ENCODE measurements at places on chromosomes 2 and 18. TPM values are rescaled to one million over a fixed set of nuclear protein-coding genes. Genes with fewer than 3 reads are reported as not detected.
A peak's percentile ranks its signal among the peaks of the same experiment; 100 is the strongest.

DNA sequence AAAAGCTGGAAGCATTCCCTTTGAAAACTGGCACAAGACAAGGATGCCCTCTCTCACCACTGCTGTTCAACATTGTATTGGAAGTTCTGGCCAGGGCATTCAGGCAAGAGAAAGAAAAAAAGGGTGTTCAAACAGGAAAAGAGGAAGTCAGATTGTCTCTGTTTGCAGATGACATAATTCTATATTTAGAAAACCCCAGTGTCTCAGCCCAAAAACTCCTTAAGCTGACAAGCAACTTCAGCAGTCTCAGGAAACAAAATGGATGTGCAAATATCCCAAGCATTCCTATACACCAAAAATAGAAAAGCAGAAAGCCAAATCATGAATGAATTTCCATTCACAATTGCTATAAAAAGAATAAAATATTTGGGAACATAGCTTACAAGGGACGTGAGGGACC is 11.1 kb downstream of the SLC8A1 start:
- DNase-seq = no peak
- H3K27me3 ChIP-seq = no peaks in the 10 kb centered on the region
- no peak overlapping the region for H3K27ac ChIP-seq
- no peaks in the 10 kb centered on the region for H3K4me1 ChIP-seq

DNA sequence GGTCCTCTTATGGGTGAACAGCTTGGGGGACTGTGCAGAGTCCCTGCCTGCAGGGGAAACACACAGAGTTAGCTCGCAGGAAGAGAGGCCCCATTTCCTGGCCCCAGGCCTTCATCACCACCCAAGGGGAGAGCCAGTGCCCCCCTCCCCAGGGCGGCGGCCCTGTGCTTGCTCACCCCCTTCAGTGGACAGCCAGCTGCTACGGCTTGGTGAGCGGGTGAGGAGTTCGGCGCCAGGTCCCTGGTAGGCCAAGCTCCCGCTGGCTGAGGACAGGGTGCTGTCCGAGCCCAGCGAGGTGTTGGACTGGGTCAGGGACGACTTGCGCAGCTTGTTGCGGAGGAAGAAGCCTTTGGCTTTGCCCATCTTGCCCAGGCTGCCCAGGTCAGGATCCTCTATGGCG is 17.2 kb upstream of the SFXN5 start:
- no peaks in the 10 kb centered on the region for H3K27me3 ChIP-seq
- no peak for DNase-seq
- no peak overlapping the region for H3K27ac ChIP-seq
- no peaks in the 10 kb centered on the region for H3K36me3 ChIP-seq
- H3K4me1 ChIP-seq = peaks cover 17% of the 10 kb centered on the region

DNA sequence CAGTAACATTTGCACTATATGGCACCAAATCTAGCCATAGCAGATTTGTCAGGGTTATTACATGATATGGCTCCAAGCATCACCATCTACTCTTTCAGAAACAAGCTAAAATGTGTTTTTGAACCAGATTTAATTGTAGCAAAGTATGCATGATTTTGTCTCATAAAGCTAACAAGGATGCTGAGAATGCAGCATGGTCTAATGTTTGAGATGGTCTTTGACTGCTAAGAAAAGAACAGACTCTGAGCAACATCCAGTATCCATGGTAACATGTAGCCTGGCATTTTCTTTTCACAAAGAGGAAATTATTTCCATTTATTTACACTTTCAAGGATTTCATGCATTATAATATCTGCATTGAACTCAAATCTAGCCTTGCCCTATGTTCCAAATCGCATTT is 206.5 kb downstream of the PDE1A start:
- no peak for DNase-seq
- H3K4me1 ChIP-seq = no peaks in the 10 kb centered on the region
- H3K4me3 ChIP-seq = no peak overlapping the region

DNA sequence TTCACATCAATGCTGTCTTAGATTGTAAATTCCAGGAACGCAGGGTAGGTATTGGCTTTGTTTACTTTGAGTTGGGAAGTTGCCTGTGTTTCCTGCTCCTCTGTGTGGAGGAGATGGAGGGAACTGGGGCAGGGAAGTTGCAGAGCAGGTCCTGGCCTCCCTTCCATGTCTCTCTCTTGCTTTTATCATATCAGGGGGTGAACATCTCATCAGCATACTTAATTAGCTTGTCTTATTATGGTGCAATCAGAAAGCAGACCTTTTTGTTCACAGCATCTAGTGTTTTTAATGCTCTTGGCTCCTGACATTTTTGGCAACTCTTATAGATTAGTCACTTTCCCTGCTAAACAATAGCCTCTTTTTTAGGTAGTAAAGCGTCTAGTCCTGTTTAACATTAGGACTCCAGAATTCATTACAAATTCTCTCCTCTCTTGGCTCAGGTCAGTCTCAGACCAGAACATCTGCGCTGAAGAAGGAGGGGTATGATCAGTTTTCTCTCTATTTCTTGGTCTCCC is 11.5 kb upstream of the DIPK1C start:
- no peak overlapping the region for H3K4me3 ChIP-seq
- H3K36me3 ChIP-seq = no peaks in the 10 kb centered on the region
- no peaks in the 10 kb centered on the region for H3K4me1 ChIP-seq
- DNase-seq = no peak
- H3K27me3 ChIP-seq = no peaks in the 10 kb centered on the region
- H3K27ac ChIP-seq = no peak overlapping the region

DNA sequence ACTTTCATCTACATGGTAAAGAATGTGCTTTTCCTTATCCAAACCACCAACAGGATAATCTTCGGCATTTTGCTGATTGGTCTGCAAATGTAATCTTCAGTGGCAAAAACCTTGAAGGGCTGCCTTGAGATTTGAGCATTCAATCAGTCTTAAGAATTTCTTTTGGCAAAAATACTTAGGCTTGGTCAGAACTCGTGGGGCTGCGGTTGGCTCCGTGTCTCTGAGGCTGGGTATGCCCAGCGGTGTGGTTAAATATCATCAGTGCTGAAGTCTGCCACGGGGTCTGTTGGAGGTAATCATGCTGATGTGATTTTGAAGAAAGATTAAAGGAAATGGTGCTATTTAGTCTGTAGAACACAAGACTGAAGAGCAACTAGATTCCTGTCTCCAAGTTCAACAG is 262.6 kb downstream of the EN1 start:
- H3K4me1 ChIP-seq = no peaks in the 10 kb centered on the region
- no peak overlapping the region for H3K27ac ChIP-seq
- no peak overlapping the region for H3K4me3 ChIP-seq
- no peaks in the 10 kb centered on the region for H3K27me3 ChIP-seq
- H3K36me3 ChIP-seq = no peaks in the 10 kb centered on the region

- H3K27me3 ChIP-seq = no peaks in the 10 kb centered on the region
- H3K4me1 ChIP-seq = no peaks in the 10 kb centered on the region
- H3K4me3 ChIP-seq = no peak overlapping the region
- no peaks in the 10 kb centered on the region for H3K36me3 ChIP-seq
- no peak for DNase-seq
- no peak overlapping the region for H3K27ac ChIP-seq
Measured at GRCh38 chr18:8073167-8073566, 506.1 kb downstream of the PTPRM start.

DNA sequence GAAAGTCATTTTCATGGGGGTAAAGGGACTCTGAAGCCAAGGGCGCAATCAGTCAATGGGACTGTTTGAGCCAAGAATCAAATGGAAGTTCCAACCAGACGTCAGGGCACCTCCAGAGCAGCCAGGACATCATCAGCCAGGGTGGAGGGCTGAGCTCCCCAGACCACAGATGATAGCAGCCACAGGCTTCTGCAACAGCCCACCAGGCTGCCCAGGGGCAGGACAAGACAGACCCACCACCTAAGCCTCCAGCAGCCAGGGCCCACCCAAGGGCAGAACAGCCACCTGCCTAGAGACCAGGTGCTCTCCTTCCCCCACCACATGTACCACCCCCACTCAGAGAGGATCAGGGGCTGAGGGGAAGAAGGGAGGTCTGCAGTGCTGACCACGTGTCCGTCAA is 53.8 kb upstream of the SLC66A3 start:
- no peak for DNase-seq
- no peak overlapping the region for H3K4me3 ChIP-seq
- H3K36me3 ChIP-seq = no peaks in the 10 kb centered on the region

- H3K36me3 ChIP-seq = no peaks in the 10 kb centered on the region
- DNase-seq = no peak
Measured at GRCh38 chr18:10033016-10033399, 119.2 kb downstream of the VAPA start.

GRCh38 chr2:191428141-191428540 is 182.9 kb downstream of the MYO1B start:
- no peak overlapping the region for H3K4me3 ChIP-seq
- no peaks in the 10 kb centered on the region for H3K4me1 ChIP-seq
- H3K27me3 ChIP-seq = no peaks in the 10 kb centered on the region
- H3K27ac ChIP-seq = no peak overlapping the region
- H3K36me3 ChIP-seq = no peaks in the 10 kb centered on the region

DNA sequence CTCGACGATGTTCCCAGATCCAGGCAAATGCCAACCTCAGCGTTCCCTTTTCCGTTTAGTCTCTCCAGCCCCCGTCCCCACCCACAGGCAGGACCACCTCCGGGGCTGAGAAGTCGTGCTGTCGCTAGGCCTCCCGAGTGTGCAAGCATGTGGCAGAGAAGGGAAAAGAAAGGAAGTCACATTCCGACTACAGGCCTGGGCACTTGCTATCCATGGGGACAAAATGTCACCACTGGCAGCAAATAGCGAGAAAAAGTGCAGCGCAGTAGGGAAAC is 420 bp downstream of the PIGN start:
- no peaks in the 10 kb centered on the region for H3K27me3 ChIP-seq
- H3K27ac ChIP-seq = peak overlapping the region; percentile 84
- peaks cover 10% of the 10 kb centered on the region for H3K4me1 ChIP-seq
- no peak for DNase-seq
- H3K36me3 ChIP-seq = no peaks in the 10 kb centered on the region

DNA sequence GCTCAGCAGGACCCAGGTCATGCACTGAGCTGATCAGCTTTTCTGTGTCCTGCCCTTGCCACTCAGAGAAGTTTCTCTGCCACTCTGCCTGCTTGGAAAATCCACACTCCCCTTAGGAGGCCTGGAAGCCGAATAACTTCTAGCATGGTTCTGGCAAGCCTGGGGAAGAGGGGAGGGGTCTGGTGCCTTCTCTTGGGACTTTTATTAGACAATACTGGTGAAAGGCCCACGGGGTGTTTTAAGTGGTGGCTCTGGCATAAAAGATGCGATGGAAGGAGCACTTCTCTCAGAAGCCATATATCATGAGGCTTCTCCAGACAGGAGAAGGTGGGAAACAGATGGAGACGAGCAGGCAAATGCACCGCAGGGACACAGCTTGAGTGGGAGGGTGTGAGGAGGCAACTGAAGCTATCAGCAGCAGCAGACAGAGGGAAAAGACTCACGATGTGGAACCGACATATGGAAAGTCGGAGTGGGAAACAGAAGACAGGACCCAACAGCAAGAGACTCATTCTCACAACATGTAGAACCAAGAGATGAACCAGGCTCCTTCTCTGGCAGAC is 141.8 kb upstream of the CTNNA2 start:
- no peak overlapping the region for H3K27ac ChIP-seq
- no peaks in the 10 kb centered on the region for H3K36me3 ChIP-seq
- DNase-seq = no peak
- H3K4me1 ChIP-seq = no peaks in the 10 kb centered on the region
- H3K4me3 ChIP-seq = no peak overlapping the region

DNA sequence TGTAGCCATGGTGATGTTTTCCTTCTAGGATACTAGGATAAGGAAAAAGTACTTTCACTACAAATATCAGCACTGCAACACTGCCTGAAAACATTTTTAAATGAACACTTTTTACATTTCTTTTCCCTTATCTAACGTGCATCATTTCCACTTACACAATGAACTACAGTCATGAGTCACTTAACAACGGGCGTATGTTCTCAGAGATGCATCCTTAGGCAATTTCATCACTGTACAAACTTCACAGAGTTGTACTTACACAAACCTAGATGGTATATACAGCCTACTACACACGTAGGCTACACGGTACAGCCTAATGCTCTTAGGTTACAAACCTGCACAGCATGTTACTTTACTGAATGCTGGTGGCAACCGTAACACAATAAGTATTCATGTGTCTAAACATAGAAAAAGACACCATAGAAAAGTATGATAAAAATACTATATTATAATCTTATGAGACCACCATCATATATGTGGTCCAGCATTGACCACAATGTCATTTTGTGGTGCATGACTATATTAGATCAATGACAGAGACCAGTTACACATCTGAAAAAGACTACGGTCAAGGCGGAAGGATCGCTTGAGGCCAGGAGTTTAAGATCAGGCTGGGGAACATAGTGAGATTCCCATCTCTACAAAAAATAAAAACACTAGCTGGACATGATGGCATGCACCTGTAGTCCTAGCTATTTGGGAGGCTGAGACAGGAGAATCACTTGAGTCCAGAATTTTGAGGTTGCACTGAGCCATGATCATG is 39.8 kb downstream of the WDR33 start:
- no peaks in the 10 kb centered on the region for H3K27me3 ChIP-seq
- no peak overlapping the region for H3K27ac ChIP-seq
- H3K4me1 ChIP-seq = no peaks in the 10 kb centered on the region

DNA sequence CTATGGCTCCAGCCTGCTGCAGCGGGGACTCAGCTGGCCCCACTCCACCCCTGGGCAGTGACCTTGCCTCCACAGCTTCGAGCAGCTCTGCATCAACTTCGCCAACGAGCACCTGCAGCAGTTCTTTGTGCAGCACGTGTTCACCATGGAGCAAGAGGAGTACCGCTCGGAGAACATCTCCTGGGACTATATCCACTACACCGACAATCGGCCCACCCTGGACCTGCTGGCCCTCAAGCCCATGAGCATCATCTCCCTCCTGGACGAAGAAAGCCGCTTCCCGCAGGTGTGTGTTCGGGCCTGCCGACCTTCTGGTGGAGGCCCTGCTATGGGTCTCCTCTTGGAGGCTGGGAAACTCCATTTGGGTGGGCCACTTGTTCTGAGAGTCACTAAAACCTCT is 48.6 kb downstream of the MYO7B start:
- no peak overlapping the region for H3K27ac ChIP-seq
- DNase-seq = no peak
- no peaks in the 10 kb centered on the region for H3K36me3 ChIP-seq
- no peaks in the 10 kb centered on the region for H3K4me1 ChIP-seq
- H3K4me3 ChIP-seq = no peak overlapping the region

CDH2 gene
- total RNA-seq = 3.0 TPM

FKBP1B gene
- 4.4 TPM for total RNA-seq

CCBE1 gene
- total RNA-seq = 0.33 TPM

CD302 gene
- total RNA-seq = 4.6 TPM
